COR-L47 (cell line): ENCODE measurements at places on chromosomes 11 and 22.

- no peak for DNase-seq
Measured at GRCh38 chr11:133776671-133777367, 68.5 kb downstream of the SPATA19 start.

DNA sequence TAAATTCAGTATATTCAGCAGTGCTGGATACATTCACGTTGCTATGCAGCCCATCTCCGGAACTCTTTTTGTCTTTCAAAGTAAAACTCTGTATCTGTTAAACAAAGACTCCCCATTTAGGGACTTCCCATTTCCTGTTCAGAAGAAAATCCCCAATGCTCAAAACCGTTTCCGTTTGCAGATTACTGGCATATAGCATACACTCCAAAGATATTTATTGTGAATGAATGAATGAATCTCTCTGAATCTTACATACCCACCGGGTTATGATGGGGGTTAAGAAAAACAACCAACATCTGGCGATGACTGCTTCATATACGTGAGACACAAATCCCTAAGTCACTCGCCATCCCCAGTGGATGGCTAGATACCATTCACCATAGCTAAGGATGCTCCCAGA lies 1.6 kb downstream of the THY1 start:
- DNase-seq = no peak

DNA sequence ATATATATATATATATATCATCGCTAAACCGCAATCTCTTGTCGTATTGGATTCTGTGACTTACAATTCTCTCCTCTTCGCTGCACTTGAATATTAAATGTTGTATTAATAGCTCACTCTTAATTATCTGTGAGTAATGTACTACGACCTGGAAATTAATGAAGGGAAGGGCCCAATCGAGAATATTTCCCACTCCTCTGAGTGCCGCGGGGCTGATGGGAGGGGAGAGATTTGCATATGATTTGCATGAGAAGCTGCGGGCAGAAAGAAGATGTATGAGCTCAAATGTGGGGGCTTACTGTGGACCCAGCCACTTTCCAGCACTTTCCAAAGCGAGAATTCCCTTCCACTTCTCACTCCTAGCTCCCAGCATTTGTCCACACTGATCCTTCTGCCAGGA lies 141.2 kb downstream of the MN1 start:
- DNase-seq = no peak

DNA sequence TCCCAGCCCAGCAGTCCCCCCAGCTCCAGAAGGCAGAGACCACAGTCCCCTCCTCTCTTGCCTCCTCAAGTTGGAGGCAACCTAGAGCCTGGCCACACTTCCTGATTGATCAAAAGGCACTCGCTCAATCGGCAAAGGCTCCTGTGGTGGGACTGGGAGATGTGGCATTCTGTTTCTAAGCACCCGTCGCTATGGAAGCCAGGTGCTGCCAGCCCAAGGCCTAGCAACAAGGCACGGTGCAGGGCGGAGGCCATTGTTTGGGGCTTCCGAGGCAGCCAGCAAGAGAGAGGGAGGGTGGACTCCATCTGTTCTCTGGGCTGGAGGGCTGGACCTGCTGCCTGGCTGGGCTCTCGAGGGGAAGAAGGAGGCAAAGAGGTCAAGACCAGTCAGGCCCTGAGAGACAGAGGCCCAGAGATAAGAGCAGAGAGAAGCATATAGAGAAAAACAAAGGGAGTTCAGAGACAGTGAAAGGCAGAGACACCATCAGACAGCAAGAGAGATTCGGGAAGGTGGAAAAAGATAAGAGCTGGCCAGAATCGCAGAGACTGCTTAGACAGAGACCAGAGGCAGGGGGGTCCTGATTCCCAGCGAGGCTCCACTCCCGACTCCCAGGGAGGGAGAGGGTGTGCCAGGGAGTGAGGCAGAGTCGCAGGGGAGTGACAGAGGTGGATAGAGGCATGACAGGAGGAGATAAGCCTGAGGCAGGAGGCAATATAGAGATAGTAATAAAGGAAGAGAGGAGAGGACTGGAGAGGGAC lies 21.2 kb downstream of the PDE2A start:
- DNase-seq = peak; percentile 83

- no peak for DNase-seq
Measured at GRCh38 chr11:112398798-112399478, 138.3 kb upstream of the PLET1 start.

DNA sequence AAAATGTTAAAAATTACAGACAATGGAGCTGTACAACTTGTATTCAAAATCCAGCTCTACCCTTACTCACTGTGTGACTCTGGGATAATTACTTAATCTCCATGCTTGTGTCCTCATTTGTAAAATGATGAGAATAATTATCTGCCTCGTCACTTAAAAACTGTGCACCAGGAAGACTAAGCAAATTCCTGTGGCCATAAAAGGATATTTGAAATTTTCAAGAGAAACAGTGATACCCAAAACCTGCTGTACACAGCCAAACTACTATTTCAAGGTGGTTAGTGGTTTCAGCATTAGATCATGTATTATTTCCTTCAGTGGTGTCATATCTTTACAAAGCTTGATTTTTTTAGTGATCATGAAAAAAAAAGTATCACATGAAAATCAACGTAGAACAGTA lies 136.9 kb downstream of the METTL15 start:
- no peak for DNase-seq

- peak; percentile 96 for DNase-seq
Measured at GRCh38 chr11:119101759-119102423, at the start of gene DPAGT1. Gene DPAGT1 (minus strand): TSS chr11:119101853. CDS start chr11:119101655, 198 bp downstream.
